ENCODE measurements at places on chromosomes 5 and 9.

DNA sequence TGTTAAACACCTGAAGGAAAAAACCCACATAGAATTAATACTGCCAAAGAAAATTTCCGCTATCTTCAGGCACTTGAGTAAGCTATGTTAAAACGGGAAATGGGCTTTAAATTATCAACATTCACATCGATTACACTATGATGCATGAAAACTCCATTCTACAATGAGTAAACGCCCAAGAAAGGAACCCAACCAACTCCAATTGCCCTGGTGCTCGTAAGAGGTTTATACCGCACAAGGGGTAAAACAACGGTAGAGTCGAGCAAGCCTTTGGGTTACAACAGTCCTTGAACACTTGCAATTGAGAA, 1.0 kb downstream of the AGTPBP1 start:
- no peak for DNase-seq

DNA sequence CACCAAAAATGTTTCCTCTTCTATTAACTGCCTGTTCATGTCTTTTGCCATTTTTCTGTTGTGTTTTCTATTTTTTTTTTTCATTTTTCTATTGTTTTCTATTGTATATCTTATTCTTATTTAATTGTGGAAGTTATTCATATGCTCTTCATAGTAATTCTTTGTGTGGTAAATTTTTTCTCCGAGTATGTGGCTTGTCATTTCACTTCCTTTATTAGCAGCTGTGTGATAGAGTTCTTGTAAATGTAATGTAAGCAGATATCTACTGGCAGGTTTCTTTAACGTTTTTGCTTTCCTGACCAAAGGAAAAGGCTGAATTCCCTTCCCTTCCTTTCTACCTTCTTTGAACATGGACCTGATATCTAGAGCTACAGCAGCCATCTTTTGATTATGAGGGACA, 5.8 kb upstream of the PLPP1 start:
- DNase-seq: no peak

DNA sequence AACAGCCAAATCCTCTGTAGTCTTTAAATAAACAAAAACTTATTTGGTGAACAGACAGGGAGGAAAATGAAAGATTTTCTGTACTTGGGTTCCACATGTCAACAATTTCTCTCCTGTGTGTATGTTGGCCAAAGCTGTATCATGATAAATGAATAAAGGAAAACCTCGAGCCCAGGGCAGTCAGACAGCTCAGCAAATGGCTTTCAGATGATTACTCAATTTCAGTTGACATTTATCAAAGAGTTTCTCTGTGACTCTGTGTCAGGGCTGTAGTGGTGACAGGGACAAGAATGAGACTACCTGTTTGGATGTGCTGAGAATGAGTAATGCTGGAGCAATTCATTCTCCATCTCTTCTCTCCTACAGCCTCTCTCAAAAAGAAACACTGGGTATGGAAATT, 45.7 kb upstream of the PTGS1 start:
- no peak for DNase-seq

DNA sequence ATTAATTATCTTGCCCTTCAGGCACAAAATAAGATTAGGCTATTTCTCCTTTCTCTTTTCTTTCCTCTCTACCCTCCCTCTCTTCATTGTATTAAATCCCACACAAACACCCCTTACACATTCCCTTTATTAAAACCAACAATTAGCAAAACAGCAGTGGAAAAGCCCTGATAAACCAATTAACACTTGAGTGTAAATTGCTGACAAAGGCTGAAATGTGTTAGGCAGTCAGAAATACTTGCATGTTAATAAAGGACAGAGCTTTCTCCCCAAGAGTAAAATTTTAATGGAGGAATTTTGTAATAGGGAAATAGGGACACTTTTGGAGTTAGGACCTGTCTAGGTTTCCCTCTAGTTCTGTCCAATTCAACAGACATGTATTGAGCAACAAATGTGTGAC, 370.9 kb downstream of the MRPS30 start:
- DNase-seq: no peak

- DNase-seq: no peak
Observed at GRCh38 chr9:81397481-81398381, 291.6 kb downstream of the TLE1 start.
